ENCODE measurements at places on chromosomes 1 and 21.

GRCh38 chr21:15625363-15625762 lies 104.4 kb upstream of the USP25 start:
- DNase-seq, result no peak

DNA sequence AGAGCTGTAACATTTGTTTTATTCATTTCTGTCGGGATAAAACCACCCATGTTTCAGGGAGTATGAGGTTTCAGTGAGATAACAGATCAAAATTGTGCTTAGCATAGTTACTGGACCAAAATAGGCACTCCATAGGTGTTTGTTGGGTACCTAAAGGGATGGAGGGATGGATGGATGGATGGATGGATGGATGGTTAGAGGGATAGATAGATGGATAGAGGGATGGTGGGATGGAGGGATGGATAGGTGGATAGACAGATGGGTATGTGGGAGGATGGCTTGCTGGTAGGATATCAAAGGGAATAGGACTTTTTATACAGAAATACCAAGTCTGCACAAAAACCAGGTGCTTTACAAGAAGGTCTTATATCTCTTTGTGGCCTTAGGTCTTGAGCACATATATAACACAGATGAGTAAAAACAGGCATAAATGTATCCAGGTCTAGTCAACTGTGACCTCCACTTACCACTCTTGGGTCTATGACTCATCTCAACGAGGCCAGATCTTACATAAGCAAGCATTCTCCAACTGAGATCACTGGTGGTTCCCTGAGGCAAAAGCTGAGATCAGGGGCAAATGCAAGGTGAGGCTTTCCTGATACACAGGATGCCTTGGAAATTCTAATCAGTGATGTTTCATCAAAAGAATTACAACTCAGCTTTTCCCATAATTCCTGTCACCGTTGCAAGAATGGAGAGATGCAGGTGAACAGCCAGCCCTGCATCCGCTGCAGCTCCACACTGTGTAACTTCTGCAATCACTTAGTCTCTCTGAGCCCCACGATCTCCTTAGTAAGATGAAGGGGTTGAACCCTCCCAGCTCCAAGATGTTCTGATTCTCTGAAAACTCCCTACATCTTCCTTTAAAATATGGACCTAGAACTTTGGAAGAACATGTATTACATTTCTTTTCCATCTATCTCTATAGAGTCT lies 32.0 kb downstream of the PTAFR start:
- DNase-seq, result no peak

GRCh38 chr1:37537378-37537777 lies 16.7 kb downstream of the SNIP1 start:
- no peak for DNase-seq

DNA sequence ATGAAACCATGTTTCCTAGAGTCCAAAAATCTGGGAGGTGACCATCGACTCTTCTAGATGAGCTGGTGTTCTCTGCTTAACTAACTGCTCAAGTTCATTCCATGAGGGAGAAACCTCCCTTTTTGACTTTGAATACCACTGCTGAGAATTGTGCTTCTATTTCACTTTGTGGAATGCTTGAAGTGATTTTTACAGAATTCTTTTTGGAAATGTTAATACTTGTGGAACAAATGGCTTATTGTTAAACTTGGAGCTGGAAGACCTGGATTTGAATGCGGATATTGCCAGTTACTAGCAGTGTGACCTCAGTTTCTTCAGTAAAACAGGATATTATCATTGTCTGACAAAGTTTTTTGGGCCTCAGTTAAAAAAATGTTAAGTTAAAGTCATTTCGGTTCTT lies 36.5 kb upstream of the APP start:
- DNase-seq, result no peak

- DNase-seq, result peak; percentile 67
Measured at GRCh38 chr1:40668769-40669525, 3.5 kb upstream of the RIMS3 start.

DNA sequence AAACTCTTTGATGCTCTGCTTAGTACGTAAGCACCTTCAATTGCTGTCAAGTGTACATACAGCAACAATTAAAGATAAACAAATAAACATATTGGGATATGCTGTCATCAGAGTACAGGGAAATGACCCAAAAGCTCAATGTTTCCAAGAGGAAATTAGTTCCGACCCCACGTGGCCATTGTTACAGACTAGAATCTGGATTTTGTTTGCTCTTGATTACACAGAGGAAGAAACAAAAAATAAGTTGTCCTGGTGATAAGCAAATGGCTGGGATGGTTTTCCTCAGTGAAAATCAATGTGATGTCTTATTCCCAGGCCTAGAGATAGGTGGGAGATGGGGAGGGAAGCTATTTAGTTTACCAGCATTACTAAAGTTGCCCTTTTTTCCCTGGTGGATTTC lies 113.0 kb upstream of the UBE2U start:
- DNase-seq, result no peak

DNA sequence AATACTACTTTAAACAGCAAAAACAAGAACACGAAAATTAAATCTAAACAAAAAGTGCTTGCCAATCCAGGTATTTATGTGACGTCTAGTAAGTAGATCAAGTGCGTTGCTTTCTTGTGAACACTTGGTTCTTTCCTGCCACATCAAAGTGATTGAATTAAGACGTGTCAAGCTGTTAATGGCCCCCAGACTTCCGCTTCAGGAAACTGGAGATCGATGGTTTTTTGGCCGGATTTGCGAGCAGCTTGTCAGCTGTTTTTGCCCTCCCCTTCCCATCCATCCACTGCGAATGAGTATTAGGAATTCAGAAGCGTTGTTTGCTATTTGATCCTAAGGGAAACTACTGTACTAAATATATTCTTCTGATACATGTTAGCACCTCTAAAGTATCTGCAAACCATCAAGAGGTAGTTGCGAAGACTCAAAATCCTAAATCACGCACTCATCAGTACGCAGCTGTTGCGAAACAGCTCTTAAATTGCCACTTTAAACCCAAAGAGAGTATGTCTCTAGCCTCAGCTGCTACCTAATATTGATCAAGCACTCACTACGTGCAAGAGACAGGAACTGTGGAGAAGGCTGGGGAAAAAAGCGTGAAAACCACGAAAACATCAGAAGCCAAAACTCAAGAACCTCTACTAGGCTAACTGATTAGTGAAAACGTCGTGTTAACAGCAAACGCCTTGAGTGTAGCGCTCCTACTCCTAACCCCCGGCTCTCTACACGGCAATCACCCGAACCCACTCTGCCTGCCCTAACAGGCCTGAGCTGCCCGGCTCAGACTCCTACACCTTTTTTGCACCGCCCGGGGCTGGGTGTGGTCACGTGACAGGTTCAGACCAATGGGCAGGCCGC lies 473 bp upstream of the BRDT start:
- no peak for DNase-seq

- no peak for DNase-seq
Measured at GRCh38 chr1:166032572-166033371, 134.0 kb downstream of the FAM78B start.

DNA sequence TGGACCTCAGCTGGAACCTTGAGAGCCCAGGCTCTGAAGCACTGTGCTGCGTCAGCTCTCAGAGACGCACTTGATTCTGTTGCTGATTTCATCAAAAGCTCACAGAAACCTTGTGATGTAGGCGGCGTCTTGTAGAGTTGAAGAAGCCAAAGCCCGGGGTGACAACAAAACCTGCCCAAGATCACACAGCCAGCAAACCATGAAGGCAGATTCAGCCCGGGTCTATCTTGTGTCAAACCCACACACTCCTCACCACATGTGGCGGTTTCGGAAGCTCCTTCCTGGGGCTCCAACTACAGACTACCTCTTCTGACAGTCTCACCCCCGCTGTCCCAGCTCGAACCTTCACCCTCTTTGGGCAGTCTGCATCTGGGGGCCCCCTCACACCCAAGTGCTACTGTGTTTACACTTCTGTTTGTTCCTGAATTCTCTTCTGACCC lies 50.4 kb downstream of the TENT5C start:
- peak; percentile 36 for DNase-seq
